ENCODE measurements at places on chromosomes 7 and 10.

GRCh38 chr7:35424869-35425495 is 171.1 kb upstream of the TBX20 start:
- DNase-seq, result peak; percentile 1

GRCh38 chr10:25831080-25831479 is 102.9 kb upstream of the MYO3A start:
- no peak for DNase-seq

- DNase-seq, result no peak
Measured at GRCh38 chr10:14304046-14304445, 26.7 kb downstream of the FRMD4A start.

DNA sequence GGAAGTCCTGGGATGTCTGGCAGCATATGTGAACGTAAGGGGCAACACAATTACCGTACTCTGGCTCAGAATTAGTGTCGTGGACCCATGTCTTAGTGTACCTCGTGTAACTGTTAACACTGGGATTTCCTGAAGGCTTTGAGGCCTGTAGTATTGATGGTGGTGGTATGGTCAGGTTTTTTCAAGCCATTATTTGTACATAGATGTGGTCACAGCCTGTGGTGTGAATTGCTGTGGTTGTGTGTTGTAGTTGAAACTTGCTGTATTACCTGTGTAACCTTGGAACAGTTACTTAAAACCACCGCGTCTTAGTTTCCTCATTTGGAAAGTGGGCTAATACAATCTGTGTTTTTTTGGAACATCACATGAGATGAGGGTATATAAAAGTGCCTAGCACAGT is 5.3 kb downstream of the EXOC4 start:
- DNase-seq, result no peak
